ENCODE measurements at places on chromosomes 11 and 22. TPM values are rescaled to one million over a fixed set of nuclear protein-coding genes. Genes with fewer than 3 reads are reported as not detected.

The NELL1 gene
- 0.27 TPM for total RNA-seq

The NR1H3 gene
- total RNA-seq: 69.5 TPM

The MAPK8IP2 gene
- total RNA-seq: 0.27 TPM

The CLMP gene
- under 0.01 TPM for total RNA-seq

The PAX6 gene
- total RNA-seq: not detected

The IL17REL gene
- total RNA-seq: under 0.01 TPM

The RBM4 gene
- 104 TPM for total RNA-seq

The ACTN3 gene
- not detected for total RNA-seq

The MGAT3 gene
- total RNA-seq: 1.1 TPM

The TEX12 gene
- total RNA-seq: not detected

The TH gene
- under 0.01 TPM for total RNA-seq

The RTN4RL2 gene
- 0.27 TPM for total RNA-seq

The CATSPERZ gene
- total RNA-seq: not detected

The CDON gene
- 0.27 TPM for total RNA-seq

The ROM1 gene
- total RNA-seq: 2.7 TPM

The CHADL gene
- total RNA-seq: 1.9 TPM

The WEE1 gene
- total RNA-seq: 23.7 TPM

The MS4A14 gene
- under 0.01 TPM for total RNA-seq

The PATE2 gene
- not detected for total RNA-seq

The CCDC188 gene
- total RNA-seq: 1.6 TPM

The DEUP1 gene
- not detected for total RNA-seq

GRCh38 chr11:38252620-38253019 lies 1654.6 kb upstream of the RAG2 start:
- no peak for DNase-seq

GRCh38 chr11:72975778-72976521 lies 161.7 kb downstream of the ATG16L2 start:
- DNase-seq: no peak

DNA sequence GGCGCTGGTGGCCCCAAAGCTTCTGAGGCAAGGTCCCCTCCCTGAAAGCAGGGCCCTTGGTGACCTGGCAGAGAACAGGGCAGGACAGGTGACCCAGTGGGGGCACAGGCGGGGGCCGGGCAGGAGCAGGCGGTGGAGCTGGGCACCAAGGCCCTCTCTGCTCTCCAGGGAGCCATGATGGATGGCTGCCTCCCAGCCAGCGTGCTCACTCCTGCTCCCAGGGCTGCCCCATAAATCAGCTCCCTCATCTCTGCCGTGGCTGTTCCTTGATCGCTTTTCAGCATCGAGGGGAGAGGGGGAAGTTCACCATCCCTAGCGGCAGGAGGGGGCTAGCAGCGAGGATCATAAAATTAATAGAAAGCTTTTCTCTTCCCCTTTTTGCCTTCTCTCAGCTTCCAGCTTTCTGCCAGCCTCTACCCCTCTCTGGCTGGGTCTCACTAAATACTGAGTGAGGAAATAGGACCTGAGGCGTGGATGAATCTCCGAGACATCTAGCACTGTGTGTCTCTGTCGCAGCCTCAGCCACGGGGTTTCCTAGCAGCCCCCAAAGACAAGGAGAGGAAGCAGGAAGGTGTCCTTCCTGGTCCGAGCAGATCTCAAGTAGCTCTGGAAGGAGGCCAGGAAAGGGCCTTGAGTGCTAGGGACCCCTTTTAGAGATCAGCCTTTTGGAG lies 22.2 kb upstream of the ELFN2 start:
- peak; percentile 49 for DNase-seq

DNA sequence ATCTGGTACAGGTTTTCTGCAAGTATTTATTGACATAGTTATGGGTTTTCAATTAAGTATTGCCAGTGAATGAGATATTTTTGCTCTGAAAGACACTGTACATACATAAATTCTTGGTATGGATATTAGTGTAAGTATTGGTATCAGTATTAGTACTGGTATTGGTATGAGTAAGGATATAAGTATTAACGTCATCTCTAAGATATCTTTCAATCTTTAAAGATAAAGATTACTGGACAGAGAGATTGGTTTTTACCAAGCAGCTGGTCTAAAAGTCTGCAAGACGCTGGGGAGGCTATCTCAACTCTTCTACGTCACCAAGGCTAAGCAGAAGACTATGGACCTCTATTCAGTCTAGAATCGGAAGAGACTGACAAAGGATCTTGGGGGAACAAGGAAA lies 234.5 kb downstream of the NXPE2 start:
- no peak for DNase-seq

DNA sequence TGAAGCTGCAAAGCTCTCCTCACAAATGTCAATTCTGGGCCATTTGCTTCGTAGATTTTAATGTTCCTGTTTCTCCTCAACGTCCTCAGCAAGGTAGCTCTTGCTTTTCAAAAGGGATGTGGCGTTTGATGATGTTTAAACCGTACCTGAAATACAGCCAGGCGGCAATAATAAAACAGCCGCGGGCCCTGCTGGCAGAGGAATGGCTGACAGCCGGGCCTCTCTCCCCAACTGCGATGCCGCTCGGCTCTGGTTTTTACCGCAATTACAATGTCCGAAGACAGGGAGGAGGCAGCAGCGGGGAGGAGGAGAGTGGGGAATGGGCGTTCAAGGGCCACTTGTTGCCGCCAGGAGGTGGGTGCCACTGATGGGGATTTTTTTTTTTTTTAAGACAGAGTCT lies 27.5 kb downstream of the MACROD1 start:
- no peak for DNase-seq

- DNase-seq: no peak
These were observed 9.2 kb upstream of the P2RY6 start for GRCh38 chr11:73262851-73263495.

GRCh38 chr22:43218786-43219185 lies 31.9 kb upstream of the TTLL12 start:
- DNase-seq: no peak

- DNase-seq: no peak
These were observed 23.6 kb downstream of the SULT4A1 start for GRCh38 chr22:43838571-43839307.

DNA sequence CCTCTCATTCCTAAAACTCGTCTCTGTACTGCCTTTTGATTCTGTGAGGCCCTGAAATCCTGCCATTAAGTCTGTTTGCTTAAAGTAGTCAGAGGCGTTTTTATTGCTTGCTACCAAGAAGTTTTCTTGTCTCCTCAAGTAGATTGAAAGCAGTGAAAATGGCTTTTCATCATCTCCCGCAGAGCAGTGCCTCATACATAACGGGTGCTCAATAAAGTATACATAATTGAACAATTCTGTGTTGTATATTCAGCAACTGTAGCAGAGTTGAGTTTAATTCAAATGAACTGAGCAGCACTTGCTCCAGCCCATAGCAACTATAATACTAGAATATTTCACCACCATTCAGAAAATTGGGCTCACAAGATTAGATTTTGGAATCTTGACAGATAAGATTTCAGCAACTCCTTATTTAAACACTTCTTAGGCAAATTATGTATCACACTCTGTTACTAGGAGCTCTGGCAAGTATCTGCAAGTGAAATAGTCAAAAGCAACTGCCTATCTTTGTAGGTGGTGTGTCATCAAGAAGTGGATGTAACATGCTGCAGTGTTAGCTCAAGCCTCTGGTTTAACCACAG lies 20.0 kb downstream of the FIBIN start:
- DNase-seq: no peak

DNA sequence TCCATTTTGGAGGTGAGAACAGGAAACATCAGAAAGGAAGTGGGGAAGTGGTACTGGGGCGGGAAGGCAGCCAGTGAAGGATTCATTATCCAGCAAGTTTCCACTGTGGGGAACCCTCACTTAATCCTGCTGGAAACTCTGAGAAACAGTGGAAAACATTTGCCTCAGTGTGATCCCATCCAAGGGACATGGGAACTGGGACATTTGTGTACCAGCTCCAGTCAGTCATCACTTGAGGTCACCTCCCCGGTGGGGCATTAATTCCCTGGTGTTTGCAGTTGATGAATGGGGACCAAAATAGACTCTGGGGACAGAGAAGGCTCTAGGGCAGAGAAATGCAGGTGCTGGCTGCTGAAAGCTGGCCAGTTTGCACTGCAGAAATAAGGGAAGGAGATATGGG lies 599.9 kb downstream of the BUD13 start:
- no peak for DNase-seq

DNA sequence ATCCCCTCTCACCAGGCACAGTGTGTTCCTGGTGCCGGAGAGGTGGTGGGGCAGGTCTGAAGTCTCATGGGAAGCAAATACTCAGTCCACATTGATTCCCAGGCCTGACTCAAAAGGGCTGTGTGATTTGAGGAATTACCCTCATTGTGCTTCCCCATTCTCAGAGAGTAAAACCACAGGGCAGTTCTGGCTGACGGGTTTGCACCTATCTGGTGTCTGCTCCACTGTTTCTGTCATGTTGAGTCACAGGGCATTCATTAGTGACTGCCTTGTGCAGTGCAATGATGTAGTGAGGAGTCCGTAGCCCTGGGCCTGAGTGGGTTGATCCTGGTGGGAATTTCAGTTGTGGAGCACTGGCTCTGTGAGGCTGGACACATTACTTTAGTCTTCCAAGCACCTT lies 85.2 kb upstream of the ARHGAP20 start:
- no peak for DNase-seq

- no peak for DNase-seq
These were observed 113.7 kb upstream of the BLID start for GRCh38 chr11:122229481-122230384.

DNA sequence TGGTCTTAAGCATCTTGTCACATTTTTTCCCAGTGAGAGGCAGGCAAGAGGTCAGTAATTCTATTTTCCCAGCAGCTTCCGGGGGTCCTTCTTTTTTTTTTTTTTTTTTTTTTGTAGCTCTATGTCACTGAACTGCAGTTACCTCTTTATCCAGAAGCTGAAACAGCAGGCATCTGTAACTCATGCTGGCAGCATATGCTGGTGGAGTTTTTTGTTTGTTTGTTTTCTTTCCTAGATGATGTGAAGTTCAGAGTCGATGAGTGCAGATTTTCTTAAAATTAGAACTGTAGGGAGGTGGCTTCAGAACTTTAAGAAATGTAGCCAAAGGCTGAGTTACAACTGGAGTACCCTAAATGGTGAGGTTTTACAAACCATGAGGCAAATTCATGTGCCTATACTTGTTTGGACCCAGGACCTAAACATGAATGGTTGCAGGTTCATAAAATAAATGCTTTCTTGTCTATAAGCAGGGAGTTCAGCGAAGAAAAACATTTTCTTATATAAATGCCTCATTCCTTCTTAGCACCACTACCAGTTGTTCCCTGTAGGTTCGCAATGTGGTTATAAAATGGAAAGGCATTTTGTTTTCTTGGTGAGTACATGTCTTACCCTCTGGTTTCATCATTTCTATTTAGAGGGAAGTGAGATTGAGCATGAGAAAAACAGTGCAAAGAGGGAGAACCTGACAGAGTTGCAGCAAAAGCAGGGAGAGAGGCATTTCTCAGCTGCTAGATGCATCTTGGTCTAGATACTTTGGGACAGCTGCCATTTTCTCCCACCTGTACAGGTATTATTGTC lies 84.0 kb downstream of the TRIM44 start:
- DNase-seq: no peak

DNA sequence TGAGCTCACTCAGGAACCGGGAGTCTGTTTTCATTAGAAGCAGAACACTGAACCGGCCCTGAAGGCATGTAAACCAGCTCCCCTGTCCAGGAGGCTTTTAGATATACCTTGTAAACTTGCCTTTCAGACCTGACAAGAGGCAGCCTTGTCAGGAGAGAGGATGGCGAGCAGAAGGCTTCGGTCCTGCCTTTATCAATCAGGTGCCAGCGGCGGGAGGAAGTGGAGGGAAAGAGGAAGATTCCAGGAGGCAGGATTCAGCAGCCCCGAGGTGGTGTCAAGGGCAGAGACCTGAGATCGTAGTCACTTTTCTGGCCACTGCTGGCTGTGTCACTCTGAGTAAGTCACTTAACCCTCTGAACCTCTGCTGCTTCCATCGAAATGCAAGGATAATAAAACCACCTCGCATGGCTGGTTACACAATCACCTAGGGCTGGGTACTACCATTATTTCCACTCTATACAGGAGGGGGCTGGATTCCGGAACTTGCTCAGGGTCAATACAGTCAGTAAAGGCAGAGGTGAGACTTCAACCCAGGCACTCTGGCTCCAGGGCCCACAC lies 181.0 kb downstream of the CHST1 start:
- no peak for DNase-seq

GRCh38 chr11:64736654-64737053 lies 7.3 kb downstream of the RASGRP2 start:
- DNase-seq: no peak

DNA sequence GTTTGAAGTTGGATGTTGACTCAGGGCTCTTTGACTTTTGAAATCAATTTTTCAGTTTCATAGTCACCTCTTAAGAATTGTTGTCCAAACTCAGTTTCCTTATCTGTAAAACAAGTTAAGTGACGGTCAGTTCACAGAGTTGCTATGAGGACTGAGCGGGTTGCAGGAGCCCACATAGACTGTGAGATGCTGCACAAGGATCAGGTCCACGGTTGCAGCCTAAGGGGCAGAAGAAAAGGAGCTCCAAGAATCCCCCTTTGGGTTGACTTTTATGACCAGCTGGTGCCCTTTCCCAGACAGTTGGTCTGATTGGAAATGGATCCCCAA lies 55.5 kb upstream of the TIMP3 start:
- DNase-seq: no peak

- DNase-seq: peak; percentile 21
These were observed 540.3 kb downstream of the NTM start for GRCh38 chr11:131910523-131911387.

DNA sequence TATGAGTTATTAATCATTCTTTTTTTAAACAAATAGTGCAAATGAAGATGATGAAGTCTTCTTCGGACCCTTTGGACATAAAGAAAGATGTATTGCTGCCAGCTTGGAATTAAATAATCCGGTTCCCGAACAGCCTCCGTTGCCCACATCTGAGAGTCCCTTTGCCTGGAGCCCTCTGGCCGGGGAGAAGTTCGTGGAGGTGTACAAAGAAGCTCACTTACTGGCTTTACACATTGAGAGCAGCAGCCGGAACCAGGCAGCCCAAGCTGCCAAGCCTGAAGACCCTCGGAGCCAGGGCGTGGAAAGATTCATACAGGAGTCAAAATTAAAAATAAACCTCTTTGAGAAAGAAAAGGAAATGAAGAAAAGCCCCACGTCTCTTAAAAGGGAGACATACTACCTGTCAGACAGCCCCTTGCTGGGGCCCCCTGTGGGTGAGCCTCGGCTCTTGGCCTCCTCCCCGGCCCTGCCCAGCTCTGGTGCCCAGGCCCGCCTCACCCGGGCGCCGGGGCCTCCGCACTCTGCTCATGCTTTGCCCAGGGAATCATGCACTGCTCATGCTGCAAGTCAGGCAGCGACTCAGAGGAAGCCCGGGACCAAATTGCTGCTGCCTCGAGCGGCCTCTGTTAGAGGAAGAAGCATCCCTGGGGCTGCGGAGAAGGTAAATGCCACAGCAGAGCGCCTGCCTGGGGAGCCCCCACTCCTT lies 11.8 kb downstream of the GTSE1 start:
- DNase-seq: no peak

GRCh38 chr11:68377389-68377795 lies 65.0 kb downstream of the LRP5 start:
- DNase-seq: no peak

- no peak for DNase-seq
These were observed 137.8 kb downstream of the DBX1 start for GRCh38 chr11:20022363-20023081.

- no peak for DNase-seq
These were observed 21.9 kb downstream of the TPBGL start for GRCh38 chr11:75262436-75262835.

GRCh38 chr22:32024796-32025195 lies 18.3 kb upstream of the SLC5A1 start:
- DNase-seq: no peak

- DNase-seq: no peak
These were observed 128.8 kb upstream of the ANO1 start for GRCh38 chr11:69949327-69949726.
